Activated naive CD8-positive, alpha-beta T cell treated with anti-CD3 and anti-CD28 coated beads, Interleukin-2, amount 10 ng/mL, durations not matched to agents 7 days and 5 days (primary cell): ENCODE measurements at places on chromosomes 3 and 15. TPM values are rescaled to one million over a fixed set of nuclear protein-coding genes. Genes with fewer than 3 reads are reported as not detected.

The MFAP1 gene
- 33.6 TPM for total RNA-seq

- no peak for DNase-seq
Measured at GRCh38 chr3:135068011-135068410, 273.0 kb downstream of the EPHB1 start.

- DNase-seq, result no peak
Measured at GRCh38 chr3:195240171-195240701, 30.7 kb downstream of the XXYLT1 start.

DNA sequence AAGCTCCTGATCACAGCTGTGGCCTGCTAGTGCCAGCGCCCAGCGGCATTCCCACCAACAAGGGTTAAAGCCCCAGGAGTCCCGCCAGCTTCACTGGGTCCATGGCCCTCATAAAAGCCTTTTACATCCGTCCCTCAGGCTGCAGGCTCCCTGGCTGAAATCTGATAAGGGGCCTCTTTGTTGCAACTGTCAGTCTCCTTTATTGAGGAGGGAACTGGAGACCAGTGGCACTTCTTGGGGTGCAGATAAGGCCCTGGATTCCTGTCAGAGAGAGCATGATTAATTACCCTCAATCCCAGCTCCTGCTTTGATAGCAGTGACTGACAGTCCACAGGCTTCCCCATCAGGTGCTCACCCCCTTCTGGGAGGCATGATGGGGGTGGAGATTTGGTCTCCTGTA is 30.9 kb upstream of the CLK3 start:
- no peak for DNase-seq

DNA sequence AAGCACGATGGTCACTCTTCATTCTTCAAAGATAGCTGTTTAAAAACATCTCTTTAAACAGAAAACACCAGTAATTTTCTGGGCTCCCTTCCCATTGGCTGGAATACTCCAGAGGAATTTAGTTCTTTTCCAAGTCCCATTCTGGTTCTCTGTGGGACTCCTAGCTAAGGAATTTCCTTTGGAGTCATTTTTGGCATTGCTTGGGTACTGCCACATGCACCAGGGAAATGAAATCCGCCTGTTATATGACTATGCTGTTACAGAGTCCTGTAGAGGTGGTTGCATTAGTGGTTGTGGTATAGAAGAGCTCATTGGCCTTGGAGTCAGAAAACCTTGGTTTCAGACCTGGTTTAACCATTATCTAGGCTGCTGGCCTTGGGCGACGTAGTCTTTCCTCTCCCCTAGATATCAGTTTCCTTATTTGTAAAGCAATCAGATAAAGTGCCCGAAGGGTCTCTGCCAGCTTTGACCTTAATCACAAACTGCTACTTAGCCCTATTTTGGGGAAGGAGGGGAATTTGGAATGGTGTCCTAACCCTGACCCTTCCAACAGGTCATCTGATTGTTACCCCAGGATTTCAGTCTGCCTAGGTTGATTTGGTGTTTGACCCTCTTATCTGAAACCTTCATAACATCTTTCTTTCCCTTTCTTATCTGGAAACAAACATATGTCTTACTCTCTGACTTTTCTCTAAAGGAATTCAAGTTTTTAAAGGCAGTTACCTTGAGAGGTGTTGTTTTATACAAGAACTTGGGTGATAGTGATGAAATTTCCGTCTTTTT is 13.4 kb downstream of the RTP1 start:
- no peak for DNase-seq

DNA sequence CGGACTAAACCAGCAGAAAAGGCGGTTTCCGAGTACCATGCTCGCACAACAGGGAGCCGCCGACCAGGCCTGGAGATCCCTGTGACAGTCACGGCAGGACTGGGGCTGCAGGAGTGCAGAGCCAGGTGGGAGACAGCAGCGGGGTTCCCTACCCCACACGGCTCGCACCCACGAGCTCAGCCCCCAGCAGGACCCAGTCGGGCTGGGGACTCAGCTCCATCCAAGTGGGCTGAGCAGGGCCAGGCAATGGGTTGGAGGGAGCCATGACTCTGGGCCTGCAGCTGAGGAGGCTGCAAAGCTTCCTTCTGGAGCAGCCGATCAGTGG is 15.8 kb downstream of the XXYLT1 start:
- no peak for DNase-seq

GRCh38 chr3:134126153-134126552 is 96.4 kb upstream of the SLCO2A1 start:
- DNase-seq, result no peak

DNA sequence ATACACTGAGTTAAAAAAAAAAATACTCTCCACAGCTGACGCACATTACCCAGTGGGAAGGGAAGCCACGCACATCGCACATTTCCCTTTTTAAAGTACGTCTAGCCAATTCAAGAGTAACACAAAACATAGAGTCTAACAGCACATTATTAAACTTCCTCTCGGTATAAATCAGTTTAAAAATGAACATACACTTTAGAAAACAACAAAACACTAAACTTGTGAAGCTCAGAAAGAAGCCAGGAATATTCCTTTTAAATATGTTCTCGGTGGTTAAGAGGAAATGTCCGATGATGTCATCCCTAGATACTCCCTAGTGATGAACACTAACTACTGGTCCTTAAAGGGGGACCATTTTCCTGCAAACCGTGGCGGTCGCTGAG is 721 bp downstream of the MYEF2 start:
- DNase-seq, result no peak

The ISLR2 gene
- total RNA-seq, result not detected

DNA sequence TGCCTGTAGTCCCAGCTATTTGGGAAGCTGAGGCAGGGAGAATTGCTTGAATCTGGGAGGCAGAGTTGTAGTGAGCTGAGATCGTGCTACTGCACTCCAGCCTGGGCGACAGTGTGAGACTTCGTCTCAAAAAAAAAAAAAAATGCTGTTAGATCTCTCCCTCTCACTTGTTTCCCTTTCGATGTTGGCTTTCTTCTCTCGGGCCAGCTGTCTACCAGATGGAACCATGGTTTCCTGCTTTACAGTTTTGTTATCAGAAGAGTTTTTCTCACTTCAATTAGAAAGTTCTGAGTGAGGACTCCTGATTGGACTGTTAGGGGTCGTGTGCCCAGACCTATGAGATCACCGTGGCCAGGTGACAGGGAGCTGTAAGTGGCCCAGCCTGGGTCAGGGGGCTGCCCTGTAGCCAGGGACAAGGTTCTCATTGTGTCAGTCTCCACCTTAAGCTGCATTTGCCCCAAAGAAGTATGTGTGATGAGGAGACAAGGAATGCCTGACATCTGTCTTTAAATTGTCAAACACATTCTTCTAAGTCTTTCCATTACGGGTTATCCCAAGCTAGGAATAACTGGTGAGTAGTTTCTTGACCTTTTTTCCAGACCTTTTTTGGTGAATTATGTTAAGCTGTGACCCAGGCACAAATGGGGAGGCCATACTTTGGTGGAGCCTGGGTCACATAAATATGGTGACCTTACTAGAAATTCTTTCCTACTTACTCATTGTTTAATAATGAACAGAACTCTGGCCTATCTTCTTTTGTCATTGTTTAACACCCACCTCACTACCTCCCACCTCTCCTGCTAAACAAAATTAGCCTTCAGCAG is 25.2 kb downstream of the SNAPC5 start:
- DNase-seq, result peak; percentile 41

- no peak for DNase-seq
Measured at GRCh38 chr15:56734013-56734635, 815 bp upstream of the ZNF280D start.

GRCh38 chr3:7322957-7323669 is 462.2 kb downstream of the GRM7 start:
- DNase-seq, result no peak

- no peak for DNase-seq
Measured at GRCh38 chr3:127461286-127461910, 129.1 kb downstream of the TPRA1 start.

DNA sequence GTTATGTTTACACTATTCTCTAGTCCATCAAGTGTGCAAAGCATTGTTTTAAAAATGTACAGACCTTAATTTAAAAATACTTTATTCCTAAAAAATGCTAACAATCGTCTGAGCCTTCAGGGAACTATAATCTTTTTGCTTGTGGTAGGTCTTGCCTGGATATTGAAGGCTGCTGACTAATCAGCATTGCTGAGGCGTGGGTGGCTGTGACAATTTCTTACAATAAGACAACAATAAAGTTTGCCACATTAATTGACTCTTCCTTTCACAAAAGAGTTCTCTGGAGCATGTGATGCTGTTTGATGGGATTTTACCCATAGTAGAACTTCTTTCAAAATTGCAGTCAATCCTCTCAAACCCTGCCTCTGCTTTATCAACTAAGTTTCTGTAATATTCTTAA is 384.0 kb upstream of the TGFBR2 start:
- DNase-seq, result no peak

The KNG1 gene
- total RNA-seq, result not detected

- no peak for DNase-seq
Measured at GRCh38 chr3:130468311-130468710, 48.7 kb upstream of the COL6A6 start.

GRCh38 chr15:85770096-85771041 is 24.4 kb downstream of the KLHL25 start:
- DNase-seq, result no peak

The UROC1 gene
- not detected for total RNA-seq

DNA sequence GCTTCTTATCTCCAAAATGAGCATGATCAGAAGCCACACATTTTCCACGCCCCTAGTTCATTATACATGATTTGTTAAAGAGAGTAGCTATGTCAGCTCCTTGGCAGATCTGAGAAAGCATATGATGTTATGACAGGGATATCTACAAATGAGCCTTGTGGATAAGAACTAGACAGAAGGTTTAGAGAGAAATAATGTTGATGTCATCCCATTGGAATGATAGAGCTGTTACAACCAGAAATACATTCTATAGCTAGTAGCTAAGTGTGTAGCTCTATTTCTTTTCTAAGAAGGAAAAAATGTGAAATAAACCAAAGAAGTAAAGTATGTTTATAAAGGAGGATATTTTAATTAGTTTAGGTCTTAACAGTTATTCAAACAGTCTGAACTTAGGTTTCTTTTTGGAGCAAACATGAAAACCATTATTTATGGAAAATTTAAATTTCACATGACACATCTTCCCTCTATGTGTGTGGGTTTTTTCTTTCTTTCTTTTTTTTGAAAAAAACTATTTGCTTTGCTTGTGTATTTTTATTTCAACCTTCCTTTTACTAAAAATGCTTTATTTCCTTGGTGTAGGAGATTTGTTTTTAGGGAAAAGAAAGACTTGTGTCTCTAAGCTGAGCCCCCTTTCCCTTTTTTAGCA is 167.7 kb downstream of the GHSR start:
- DNase-seq, result no peak
